ENCODE measurements at places on chromosomes 7 and 10.

DNA sequence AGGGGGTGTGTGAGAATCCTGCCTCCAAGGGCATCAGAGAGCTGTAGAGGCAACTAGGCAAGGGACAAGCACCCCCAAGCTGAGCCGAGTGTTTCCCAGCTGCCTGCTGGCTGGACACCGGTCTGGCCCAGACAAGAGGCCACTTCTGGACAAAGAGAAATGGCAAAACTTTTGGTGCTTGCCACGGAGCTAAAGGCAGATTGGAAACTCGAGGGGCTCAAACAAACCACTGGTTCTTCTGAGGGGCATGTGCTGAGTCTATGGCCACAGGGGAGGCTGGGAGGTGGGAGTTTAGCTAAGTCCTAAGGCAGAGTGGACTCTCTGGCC is 66.5 kb upstream of the INPP5A start:
- DNase-seq: no peak

DNA sequence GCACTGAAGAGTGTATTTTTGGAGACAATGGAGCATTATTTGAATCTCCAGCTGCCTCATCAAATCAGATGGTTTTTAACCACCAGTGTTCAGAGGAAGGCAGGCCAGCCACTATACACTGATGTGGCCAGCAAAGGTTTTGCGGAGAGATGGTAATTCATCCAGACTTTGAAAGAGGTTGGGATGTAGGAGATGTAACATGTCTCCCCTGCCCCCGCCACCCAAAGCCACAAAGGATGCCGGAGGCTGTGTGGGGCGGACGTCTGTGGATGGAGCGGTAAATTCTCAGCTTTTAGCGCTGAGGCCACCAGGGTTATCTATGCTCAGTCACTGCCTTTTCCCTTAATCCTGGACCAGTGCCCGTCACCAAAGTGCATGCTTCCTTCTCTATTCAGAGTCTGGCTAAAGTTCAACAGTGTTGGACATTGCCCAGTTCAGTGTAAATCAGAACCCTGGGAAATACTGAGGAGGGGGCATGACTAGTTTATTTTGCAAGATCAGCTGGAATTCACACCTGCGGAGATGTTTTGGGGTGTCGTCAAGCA is 3.7 kb upstream of the TRIP6 start:
- no peak for DNase-seq

DNA sequence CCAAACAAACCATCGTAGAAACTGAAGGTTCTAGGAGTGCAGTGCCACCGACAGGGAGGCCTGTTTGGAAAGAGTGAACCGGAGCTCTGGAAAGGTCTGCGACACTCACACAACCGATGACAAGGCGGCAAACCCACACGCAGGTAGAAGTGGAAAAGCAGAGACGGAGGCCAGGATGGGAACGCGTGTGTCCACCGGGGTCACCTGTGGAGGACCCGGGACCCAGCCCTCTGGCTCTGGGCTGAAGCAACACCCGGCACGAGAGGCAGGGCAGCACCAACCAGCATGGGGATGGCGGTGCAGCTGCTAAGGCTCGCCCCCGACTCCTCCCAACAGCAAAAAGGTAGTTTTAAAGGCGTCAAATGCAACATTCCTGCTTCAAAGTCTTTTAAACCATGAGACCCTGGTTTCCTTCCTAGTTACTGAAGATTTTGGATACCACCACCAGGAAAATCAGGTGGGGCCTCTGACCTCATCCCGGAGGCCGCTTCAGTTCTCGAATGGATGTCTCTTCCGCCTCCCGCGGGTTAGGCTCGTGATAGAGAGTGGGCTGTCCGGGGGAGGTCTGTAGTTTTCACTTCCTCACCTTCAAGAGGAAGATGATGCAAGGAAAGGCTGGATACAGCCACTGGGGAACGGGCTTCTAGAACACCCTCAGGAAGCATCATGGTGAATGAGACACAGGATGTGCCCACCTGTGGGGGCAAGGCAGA is 115.5 kb downstream of the SMURF1 start:
- no peak for DNase-seq

DNA sequence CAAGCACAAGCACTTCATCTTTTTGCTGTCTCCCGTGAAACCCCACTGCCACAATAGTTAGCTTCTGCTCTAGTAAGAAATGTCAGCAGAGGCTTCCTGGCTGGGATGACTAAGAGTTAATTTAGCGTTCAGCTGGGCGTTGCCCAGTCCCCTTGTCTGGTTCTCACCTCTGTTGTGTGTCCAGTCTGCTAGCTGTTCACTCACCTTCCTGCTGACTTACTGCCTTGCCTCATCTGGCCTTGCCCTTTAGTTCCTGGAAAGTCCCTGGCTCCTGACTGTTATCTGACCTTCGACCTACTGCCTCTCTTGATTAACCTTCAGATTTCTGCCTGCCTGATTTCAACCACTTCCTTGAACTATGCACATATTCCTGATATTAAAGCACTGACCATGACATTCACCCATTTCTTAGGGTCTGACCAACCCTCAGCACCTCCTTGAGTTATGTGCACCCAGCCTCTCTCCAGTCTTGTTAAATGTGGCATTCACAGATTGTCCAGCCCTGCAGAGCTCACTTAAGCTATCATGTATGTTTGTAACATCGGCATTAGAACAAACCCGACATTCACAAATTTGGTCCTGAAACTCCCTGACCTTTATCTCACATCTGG is 30.3 kb downstream of the C7orf33 start:
- no peak for DNase-seq

DNA sequence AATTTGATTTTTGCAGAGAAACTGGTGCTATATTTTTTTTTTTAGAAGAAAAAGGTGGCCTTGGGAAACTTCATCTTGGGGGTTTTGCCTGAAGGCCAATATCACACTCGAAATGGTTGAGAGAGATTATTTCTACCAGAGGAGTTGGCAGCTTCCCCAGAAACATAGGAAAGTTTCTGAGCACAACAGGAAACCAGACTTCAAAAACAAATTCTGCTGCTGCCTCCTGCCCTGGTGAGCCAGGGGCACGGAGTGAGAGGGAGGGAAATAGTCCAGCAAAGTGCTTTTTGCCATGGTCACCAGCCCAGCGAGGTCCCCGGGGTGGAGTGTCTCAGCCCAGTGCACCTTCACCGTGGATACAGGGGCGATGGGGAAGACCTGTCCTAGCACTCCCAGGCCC is 61.1 kb downstream of the FOXI2 start:
- no peak for DNase-seq

- no peak for DNase-seq
These were observed 274.4 kb downstream of the NEBL start for GRCh38 chr10:20622531-20623211.

GRCh38 chr10:65341323-65341925 is 1584.4 kb upstream of the LRRTM3 start:
- no peak for DNase-seq

Data from caudate nucleus (tissue), 63 donors.